Mucosa of gallbladder (tissue), 1 donor: ENCODE measurements at places on chromosomes 3 and 15.

GRCh38 chr3:123286308-123287023, 84.7 kb downstream of the SEC22A start:
- DNase-seq = peak; percentile 47

DNA sequence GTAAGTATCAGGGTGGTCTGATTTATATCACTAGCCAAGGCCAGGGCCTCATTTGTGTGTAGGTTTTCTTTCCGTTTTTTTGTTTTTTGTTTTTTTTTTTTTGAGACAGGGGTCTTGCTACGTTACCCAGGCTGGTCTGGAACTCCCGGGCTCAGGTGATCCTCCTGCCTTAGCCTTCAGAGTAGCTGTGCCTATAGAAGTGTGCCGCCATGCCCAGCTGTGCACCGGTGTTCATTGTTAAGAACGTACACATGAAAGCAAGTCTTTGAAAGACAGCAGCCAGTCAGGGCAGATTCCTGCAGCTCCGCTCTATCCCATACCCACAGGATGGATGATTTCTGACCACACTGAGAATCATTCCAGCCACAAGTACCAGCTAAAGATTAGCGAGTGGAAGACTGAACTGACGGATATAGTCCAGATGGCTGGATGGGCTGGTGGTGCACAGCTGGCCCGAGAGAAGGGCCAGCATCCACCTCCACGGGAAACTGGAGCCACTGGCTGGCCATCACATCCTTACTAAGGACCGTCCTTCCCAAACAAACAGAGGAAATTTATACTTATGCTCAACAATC, 95.4 kb downstream of the PCSK6 start:
- DNase-seq = no peak

- no peak for DNase-seq
Observed at GRCh38 chr3:194301730-194302129, 49.4 kb downstream of the CPN2 start.

DNA sequence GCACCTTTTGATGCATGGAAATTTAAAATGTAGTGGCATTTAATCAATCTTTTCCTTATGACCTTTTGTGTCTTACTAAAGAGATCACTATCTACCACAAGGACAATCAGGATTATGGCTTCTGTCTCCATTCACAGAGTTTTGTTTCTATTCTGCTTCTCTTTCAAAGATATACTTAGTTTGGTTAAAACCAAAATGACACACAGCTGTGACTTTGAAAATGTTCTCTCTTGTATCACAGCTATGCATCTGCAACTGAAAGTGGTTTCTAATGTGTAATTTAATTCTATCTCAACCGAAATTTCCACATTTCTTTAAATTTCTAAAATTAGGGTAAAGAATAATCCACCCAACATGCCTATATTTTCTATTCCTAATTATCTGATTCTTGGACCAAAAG, 27.7 kb downstream of the HLTF start:
- no peak for DNase-seq

DNA sequence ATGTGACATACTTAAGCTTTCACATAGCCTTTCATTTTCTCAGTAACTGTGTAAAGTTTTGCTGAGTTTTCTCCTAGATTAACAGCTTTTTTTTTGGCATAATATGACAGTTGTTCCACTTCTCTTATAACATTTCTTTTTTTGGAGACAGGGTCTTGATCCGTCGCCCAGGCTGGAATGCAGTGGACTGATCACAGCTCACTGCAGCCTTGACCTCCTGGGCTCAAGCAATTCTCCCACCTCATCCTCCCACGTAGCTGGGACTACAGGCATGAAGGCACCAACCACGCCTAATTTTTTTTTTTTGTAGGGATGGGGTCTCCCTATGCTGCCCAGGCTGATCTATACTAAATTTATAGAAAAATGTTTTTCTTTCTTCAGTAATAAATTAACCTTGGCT, 30.1 kb downstream of the DLG1 start:
- DNase-seq = no peak

DNA sequence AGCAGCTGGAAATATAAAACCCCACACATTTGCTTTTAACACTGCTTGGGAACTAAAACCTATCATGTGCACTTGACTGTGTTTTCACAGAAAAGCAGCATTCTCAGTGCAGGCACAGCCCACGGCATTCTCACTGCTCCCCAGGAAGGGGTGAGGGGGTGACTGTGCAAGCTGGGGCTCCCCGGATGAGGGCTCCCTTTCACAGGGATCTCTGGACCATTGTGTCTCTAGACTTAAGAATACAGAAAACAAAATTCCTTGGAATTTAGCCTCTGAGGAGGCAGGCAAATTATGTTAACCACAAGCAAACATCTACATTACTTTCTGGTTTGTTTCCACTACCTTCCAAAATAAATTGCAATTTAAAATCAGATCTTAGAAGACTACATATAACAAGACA, 100.3 kb downstream of the FSIP1 start:
- DNase-seq = no peak

DNA sequence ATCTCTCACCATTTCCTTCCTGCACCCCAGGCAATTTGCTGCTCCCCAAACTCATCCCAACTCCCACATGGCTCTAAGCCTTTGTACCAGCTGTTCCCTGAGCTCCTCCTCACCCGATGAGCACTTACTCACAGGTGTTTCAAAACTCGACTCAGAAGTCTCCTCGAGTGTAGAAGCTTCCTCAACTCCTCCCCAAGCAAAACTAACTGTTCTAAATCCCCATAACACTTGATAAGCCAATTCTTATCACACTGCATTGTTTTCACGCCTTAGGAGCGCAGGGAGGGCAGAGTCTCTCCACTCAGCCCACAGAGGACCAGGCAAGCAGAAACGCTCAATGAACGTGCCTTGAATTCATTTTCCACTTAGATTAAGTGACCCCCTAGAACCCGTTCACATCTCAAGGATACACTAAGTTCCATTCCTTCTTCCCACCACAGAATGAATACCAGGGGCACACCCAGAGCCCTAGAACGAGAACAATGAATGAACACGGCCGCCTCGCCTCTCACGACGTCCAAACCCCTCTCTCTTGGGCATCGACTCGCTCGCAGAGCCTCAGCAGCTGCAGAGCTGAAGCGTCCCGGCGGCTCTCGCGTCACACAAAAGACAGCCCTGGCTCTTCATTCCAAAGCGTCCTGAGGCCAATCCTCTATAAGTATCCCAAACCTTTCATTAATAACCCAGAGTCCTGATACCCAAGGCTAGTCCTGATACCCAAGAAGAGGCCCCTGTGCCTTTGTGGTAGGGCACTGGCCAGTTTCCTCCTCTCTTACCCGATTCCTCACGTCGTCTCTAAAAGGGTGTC, 1.1 kb downstream of the RAF1 start:
- no peak for DNase-seq
